ENCODE measurements at places on chromosomes 11 and 22.
A peak's percentile ranks its signal among the peaks of the same experiment; 100 is the strongest.

DNA sequence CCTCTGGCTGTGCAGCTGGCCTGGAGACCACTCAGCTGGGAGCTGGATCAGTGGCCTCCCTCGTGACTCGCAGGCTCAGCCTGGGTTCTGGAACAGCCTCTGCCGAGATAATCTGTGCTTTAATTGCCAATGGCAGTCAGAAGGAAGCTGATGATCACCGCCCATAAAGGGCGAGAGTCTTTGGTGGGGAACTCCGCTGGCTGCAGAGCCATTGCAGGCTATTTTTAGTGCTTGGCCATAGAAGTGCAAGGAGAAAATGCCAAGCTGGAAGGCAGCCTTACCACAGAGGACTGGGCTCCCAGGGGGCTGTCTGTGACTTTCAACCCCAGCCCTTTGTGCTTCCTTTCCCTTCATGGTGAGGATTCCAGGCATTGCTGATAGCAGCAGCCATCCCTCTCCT is 62.2 kb upstream of the TENM4 start:
- DNase-seq, result no peak

DNA sequence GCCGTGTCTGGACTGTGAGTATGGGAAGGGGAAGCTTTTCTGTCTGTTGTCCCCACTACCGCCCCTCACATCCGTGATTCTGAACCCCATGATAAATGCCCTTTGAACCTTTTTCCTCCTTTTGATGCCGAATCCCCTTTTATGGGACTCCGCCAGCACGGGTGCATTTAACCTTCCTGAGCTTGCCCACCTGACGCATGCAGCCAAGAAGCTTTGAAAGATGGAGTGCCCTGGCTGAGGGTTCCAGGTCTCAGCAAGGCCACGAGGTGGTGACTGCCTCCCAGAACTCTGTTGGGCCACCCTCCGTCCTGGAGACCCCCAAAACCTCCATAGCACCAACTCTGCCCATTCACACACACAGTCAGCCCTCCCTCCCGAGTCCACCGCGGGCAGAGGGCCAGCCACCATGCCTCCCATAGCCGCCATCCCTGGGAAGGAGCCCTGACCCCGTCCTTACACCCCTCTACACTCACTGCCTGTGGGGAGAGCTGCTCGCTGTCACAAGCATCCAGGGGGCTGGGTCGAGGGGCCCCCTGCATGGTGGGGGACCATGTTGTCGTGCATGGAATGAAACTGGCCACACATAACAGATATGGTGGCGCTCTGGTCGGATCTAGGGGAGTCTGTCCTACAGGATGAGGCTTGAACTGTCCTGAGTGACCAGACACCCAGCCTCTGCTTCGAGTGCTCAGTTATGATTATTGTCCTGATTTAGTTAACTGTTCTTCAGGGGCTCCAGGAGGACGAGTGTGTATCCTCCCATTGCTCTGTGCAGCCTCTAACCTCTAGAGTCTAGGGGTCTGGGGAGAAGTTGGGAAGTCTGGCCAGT is 822 bp upstream of the COMT start:
- no peak for DNase-seq

GRCh38 chr22:48047722-48048500 is 1285.5 kb downstream of the TBC1D22A start:
- no peak for DNase-seq

DNA sequence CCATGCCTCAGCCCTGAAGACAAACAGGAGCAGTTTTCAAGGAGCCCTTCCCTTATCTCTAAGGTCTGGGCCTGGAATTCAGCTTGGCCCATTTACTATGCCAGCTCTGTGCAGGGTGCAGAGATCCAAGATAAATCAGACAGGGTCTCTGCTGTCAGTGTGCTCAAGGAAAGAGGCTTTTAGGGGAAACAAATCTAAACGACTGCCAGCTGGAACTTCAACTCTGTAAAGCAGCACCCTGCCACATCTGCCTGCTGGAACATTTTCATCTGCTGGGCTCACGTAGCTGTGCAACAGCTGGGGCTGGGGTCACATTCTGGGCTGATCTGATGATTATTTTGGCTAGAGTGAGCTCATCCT is 19.8 kb upstream of the EHF start:
- DNase-seq, result no peak

DNA sequence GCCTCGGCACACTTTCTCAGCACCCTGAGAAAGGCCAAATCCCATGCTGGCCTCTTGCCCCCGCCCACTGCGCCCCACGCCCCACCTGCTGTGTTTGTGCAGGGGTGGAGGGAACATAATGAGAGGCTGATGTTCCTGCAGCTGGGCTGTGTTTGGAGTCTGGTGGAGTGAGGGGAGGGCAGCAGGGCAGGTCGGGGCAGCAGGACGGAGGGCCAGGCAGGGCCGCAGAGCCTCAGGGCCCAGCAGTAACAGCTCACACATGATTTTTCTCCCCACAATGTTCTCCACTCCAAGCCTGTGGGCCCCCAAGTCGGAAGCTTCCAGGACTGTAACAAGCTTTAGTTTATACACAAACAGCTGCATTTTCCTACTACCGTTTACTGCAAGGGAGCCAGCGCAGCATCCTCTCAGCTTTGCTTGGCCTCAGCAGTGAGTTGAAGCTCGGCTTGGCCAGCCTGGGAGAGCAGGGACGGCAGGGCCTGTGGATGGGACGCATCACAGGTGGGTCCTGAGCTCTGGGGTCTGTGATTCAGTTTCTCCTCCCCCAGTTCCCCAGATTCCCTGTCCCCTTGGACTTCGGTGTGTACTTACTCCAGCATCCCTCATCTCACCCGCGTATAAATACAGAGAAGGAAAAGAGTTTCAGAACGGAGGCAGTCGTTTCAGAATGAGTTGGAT is 51.0 kb downstream of the RPUSD4 start:
- DNase-seq, result no peak

GRCh38 chr22:39556970-39557841 is 13.3 kb upstream of the CACNA1I start:
- DNase-seq, result peak; percentile 36

GRCh38 chr11:47243454-47243853 is 5.2 kb downstream of the ACP2 start:
- no peak for DNase-seq
